ENCODE measurements at places on chromosomes 11 and 22. TPM values are rescaled to one million over a fixed set of nuclear protein-coding genes. Genes with fewer than 3 reads are reported as not detected.

- DNase-seq: peak; percentile 56
These were observed 220.1 kb downstream of the BLID start for GRCh38 chr11:121895919-121896318.

DNA sequence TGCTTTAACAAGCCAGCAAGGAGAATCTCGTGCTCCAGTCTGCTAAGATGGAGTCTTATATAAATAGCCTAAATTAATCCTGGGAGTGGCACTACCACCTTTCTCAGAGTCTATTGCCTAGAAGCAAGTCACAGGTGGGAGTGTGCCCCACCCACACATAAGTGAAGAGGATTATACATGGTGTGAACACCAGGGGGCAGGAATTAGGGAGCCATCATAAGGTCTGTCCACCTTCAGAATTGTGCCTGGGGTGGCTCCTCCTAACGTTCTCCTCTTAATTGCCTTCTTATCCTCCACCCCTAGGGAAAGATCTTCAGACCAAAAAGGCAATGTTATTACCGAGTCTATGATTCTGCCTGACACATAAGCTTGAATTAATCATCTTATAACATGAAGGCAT, 276.8 kb upstream of the SESN3 start:
- DNase-seq: no peak

GRCh38 chr11:36684840-36685801, 87.1 kb upstream of the RAG2 start:
- no peak for DNase-seq

GRCh38 chr11:92199991-92200390, 24.6 kb upstream of the FAT3 start:
- no peak for DNase-seq

- DNase-seq: peak; percentile 54
These were observed 136.8 kb downstream of the KIF18A start for GRCh38 chr11:27971171-27971570.

DNA sequence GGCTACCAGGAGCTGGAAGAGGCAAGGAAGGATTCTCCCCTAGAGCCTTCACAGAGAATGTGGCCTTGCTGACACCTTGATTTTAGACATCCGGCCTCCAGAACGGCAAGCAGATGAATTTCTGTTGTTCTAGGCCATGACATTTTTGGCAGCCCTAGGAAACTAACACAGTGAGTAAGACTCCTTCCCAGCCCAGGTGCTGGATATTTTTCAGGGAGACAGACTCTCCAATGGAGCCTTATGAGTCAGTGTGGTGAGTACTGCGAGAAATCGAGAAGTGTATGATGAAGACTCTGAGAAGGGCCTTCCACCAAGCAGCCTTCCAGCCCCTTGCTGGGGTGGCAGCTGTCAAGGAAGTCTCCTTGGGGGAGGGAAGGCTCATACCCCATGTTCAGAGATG, 114.4 kb downstream of the OSBP2 start:
- DNase-seq: peak; percentile 31

- DNase-seq: peak; percentile 52
These were observed 70.7 kb downstream of the MN1 start for GRCh38 chr22:27730641-27731433.

Gene DAGLA
- total RNA-seq: 0.78 TPM

Gene ACR
- not detected for total RNA-seq

Gene SCARF2
- 6.1 TPM for total RNA-seq

Gene SLC22A6
- not detected for total RNA-seq

Gene LDHA
- total RNA-seq: 1,664 TPM

All from RPMI7951 (cell line).